Heart right ventricle (tissue), 16 donors: ENCODE measurements at places on chromosomes 11 and 22.

DNA sequence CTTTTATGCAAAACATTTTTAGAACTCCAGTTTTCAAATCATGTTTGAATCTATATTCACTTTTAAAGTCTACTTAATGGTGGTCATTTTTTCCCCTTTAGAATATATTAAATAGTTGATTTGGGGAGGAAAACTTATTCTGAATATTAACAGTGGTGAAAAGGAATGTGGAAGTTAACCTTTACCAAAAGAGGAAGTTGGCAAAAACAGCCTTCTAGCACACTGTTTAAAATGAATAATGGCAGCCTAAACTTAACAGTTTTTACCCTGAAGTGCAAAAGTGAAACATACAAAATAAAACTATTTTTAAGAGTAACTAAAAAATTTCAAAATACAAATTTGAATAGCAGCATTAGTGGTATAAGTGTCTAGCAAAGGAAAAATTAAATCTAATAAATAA is 86.4 kb downstream of the GRK3 start:
- no peak for DNase-seq

GRCh38 chr11:42473106-42473505 is 838.7 kb upstream of the API5 start:
- DNase-seq: no peak

GRCh38 chr11:119782739-119783072 is 53.7 kb upstream of the NECTIN1 start:
- DNase-seq: peak; percentile 41

GRCh38 chr11:60868682-60869450 is 1.5 kb downstream of the ZP1 start:
- DNase-seq: no peak

GRCh38 chr11:105588001-105588400 is 21.9 kb upstream of the GRIA4 start:
- no peak for DNase-seq

DNA sequence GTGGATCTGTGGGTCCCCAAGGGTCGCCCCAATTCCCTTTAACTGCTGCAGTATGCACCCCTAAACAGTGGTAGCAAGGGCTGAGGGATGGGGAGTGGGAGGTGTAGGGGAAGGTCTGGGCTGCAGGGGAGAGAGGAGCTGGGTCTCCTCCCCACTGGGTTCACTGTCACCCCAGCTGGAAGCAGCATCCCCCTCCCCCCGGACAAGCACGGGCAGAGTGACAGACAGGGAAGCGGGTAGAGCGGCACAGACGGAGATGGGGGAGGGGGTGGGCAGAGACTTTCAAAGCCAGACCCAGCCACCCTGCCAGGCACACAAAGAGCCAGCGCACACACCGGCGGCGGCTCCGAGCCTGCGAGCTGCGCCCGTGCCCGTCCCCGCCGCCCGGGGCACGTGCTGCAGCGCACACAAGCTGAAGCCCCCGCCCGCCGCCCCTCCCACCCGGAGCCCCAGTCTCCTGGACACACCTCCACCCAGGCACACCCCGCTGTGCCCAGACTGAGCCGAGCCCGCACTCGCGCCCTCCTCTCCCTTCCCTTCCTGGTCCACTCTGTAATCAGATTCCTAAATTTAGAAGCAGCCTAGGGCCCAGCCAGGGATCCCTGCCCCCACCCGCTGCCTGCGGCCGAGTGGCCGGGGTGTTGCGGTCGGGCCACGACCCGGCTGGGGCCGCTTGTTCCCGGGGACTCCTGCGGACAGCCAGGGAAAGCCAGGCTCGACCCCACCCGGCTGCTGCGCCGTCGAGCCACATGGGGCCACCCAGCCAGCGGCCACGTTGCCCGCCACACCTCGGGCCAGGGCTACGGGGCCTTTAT is 935 bp upstream of the RCOR2 start:
- peak; percentile 80 for DNase-seq

GRCh38 chr11:44788536-44789261 is 61.9 kb downstream of the TSPAN18 start:
- DNase-seq: no peak
